SHP77 treated with DMSO at 0.1 percent for 48 hours (cell line): ENCODE measurements at places on chromosomes 6 and 20.

DNA sequence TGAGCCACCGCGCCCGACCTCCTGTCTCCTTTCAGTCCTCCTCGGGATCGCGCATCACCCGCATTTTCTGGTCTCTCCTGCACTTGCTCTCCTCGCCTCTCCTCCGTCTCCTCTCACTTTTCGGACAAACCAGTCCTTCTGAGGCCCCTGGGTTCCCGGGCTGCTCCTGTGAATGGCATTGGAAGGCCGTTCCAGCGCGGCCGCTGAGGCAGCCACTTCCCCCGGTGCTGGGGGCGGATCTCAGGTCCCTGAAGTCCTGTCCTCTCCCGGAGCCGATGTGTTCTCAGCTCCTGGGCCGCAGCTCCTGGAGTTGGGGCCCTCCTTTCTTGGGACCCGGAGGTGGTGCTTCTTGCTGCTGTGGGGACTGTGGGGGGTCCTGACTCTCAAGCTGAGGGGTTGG is 803 bp downstream of the MICB start:
- no peak for DNase-seq

DNA sequence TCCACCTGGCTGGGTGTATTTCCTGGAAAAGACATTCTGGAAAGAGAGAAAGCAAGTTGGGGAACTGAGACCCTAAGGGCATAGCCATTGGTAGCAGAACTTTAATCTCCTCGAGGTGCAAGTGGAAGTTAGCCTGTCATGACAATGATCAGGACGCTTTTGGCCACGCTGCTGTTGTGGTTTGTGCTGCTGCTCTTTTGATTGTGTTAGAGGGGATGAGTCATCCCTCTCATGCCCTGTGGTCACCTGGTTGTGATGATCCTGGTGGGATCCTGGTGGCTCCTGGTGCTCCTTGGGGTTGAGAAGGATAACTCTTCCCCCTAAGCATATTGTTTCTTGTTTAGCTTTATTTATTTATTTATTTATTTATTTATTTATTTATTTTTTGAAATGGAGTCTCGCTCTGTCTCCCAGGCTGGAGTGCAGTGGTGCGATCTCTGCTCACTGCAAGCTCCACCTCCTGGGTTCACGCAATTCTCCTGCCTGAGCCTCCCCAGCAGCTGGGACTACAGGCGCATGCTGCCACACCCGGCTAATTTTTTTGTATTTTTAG is 350.3 kb downstream of the KIF16B start:
- DNase-seq, result no peak

DNA sequence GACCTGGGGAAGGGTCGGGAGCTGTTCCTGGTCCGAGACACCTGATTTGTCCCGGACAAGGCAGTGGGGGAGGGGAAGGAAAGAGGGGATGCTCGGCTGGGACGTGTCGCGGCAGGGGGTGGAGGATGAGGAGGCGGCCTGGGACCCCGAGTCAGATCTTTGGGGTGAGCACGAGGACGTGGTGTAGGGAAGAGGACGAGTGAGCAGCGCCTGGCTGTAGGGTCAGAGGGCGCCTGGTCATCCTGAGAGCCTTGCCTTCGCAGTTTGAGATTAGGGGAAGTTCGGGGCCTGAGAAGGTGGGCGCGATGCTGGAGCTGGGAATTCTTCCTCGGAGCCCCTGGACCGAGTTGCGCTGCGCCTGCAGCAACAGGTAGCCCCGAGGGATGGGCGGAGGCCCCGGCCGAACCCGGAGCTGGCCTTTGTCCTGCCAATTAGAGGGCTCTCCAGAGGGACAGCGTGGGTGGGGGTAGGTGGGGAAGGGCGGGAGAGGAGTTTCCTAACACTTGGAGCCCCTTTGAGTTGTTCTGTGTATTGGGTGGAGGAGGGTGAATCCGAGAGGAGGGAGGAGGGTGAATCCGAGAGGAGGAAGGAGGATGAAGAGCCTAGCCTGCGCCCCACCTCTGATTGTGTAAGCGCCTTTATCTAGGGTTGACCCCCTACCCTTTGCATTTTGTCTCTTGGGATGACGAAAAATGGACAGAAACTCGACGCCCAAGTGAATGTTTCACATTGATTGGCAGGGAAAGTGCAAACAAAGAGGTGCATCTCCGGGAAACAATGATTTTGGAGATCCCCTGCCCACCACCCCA is 72.0 kb downstream of the SOX4 start:
- DNase-seq, result no peak

DNA sequence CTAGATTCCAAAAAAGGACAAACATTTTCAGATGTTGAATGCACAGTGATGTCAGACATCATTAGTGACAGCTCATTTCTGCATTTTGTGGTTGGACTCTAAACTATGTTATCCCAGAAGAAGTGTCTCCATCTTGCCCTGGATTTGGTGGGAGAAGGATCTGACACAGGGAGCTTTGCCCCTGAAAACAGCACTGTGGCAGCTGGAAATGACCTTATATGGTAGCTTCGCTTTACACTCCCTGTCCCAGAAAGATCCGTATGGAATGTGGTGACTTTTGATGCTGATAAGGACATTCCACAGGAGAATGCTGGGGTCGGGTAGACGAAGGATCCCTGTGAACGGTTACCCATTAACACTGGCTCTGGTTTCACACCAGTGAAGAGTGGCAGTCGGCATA is 87.2 kb upstream of the EDN1 start:
- no peak for DNase-seq
